ENCODE measurements at places on chromosomes 11 and 22. TPM values are rescaled to one million over a fixed set of nuclear protein-coding genes. Genes with fewer than 3 reads are reported as not detected.

TCN1 gene
- 16.8 TPM for total RNA-seq

LDLRAD3 gene
- 23.0 TPM for total RNA-seq

UPK3A gene
- total RNA-seq, result not detected

DDTL gene
- total RNA-seq, result 0.83 TPM

CTR9 gene
- total RNA-seq, result 27.6 TPM

NFAM1 gene
- total RNA-seq, result 0.17 TPM

NRIP3 gene
- total RNA-seq, result 2.3 TPM

KIAA1671 gene
- total RNA-seq, result 48.8 TPM

ADORA2A gene
- total RNA-seq, result 1.2 TPM
